NCI-H82 (cell line): ENCODE measurements at places on chromosomes 3 and 15.

- no peak for DNase-seq
These were observed 128.1 kb upstream of the ADPGK start for GRCh38 chr15:72911626-72912025.

- DNase-seq, result no peak
These were observed 185.1 kb upstream of the TGFBR2 start for GRCh38 chr3:30421266-30421665.

GRCh38 chr15:94229591-94230369 is 1.6 kb upstream of the MCTP2 start:
- DNase-seq, result no peak

- no peak for DNase-seq
These were observed 93.8 kb downstream of the SLCO3A1 start for GRCh38 chr15:91947293-91947679.

DNA sequence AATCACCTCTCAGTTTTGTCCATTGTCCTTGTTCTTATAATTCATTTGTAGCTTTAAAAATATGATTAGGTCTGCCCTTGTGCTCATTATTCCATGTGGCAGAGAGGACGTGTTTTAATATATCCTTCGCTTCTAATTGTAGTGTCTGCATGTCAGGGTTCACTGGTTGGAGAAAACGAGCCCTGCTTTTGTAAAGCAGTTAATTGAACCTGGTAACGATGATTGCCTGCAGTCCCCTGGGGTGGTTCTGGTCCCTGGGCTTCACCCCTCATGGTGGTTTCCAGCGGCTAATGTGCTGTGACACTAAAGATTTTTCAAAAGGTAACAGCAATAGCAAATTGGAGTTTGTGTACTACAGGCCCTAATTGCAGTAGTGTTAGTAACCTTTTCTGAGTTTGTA is 299.6 kb downstream of the CACNA2D3 start:
- no peak for DNase-seq
